ENCODE measurements at places on chromosomes 11 and 22. TPM values are rescaled to one million over a fixed set of nuclear protein-coding genes. Genes with fewer than 3 reads are reported as not detected.

Gene IL18BP
- total RNA-seq = 1.0 TPM

Gene CAT
- 72.7 TPM for total RNA-seq

Gene F2
- not detected for total RNA-seq

Gene LRRC32
- total RNA-seq = 95.5 TPM

Gene EFCAB6
- total RNA-seq = 1.5 TPM

Gene SLN
- 0.17 TPM for total RNA-seq

Gene C11orf87
- total RNA-seq = not detected

Gene APBB1
- total RNA-seq = 36.4 TPM

Gene CECR2
- total RNA-seq = 0.58 TPM

Gene PATE2
- not detected for total RNA-seq

Gene NXPE4
- total RNA-seq = not detected

Gene DRD2
- total RNA-seq = not detected

Gene TRIM49
- not detected for total RNA-seq
